ENCODE measurements at places on chromosomes 11 and 22.

DNA sequence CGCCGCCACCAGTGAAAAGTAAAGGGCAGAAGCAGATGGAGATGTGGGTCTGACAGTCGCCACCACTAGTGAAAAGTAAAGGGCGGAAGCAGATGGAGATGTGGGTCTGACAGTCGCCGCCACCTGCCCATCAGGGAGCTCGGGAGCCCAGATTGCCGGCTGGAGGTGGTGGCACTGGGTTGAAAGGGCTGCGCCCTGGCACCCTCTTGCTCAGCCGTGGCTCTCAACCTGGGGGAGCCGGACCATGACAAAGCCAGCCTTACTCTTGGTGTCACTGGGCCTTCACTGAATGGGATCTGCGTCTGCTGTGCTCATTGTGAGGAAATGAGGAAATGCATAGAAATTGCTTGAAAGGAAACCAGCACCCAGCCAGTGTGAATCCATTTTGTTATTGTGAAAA is 36.3 kb downstream of the AP2A2 start:
- no peak for DNase-seq

DNA sequence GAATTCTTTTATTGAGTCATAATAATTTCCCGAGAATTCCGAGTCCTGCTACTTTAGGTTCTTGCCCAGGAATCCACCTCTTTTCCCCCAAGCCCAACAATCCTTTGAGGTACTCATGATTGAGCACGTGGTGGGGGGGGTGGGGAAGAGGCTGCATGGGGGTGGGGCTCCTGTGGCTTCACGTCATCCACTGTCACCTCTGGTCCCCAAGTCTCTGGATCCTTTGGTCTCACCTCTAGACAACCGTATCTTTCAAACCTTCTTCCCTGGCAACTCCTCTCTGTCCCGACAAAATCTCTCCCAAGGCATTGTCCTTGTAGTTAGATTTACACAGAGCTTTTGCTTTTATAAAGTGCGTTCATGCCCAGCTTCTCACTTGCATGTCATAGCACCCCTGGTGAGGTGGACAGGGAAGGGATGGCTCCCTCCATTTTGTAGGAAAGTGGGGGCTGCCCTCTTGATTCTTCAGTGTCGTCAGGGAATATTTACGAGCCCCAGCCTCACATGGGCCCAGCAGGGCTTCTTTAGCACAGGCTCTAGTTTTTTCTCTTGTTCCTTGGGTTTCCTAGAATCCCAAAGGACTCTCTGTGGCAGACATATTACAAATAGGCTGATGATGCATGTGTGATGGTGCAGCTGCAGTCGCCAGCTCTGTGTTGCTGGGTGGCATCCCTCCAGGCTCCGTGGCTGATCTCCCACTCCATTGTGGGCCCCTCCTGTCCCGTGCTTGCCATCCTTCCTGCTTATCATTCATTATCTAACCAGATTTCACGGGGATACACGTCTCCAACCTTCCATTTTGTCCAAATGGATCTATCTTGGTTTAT is 8.4 kb downstream of the UCP3 start:
- no peak for DNase-seq

GRCh38 chr22:42500836-42501179 is 18.8 kb downstream of the RRP7A start:
- DNase-seq = no peak

DNA sequence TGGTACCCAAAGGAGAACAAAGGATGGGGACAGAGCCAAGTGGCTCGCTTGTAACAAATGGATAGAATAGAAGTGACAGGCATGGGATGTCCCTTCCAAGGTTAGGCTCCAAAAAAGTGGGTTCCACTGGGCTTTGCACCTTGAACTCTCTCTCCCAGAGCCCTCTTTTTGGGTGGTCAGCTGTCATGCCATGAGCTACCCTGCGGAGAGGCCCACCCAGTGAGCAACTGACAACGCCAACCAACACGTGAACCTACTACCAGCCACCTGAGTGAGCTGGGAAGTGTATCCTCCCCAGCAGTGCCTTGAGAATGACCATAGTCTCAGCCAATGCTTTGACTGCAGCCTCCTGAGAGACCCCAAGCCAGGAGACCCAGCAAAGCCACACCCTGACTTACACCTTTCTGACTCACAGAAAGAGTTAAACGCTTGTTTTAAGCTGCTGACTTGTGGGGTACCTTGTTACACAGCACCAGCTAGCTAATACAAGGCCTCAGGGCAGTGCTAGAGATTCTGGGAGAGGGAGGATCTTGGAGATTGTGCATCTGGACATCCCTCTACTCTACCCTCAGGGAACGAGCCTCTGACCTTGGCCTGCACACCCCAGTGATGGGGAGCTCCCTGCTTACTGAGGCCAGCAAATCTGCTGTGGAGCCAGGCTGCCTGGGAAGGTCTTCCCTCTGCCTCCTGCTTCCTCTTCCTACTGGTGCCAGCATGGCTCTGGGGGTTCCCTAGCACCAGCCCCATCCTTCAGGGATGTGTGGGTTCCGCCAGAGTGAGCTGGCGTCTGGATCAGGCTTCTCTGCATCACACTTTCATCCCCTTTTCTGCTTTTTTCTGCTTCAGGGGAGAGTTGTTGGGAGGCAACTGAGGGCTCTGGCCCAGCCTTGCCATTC is 29.1 kb upstream of the RFPL3 start:
- no peak for DNase-seq

DNA sequence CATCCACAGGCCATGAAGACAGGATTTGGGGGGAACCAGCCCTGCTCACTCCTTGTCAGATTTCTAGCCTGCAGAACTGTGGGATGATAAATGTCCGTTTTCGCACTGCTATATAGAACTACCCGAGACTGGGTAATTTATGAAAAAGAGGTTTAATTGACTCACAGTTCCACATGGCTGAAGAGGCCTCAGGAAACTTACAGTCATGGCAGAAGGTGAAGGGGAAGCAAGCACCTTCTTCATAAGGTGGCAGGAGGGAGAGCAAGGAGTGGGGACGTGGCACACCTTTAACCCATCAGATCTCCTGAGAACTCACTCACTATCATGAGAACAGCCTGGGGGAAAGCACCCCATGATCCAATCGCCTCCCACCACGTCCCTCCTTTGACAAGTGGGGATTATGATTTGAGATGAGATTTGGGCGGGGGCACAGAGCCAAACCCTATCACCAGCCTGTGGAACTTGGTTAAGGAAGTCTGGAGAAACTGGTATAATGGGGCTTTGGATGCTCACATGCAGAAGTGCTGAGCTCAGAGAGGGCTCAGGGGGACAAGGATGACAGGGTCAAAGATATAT is 50.7 kb downstream of the MYEOV start:
- DNase-seq = no peak

GRCh38 chr11:34270711-34271110 is 87.1 kb downstream of the ABTB2 start:
- no peak for DNase-seq

DNA sequence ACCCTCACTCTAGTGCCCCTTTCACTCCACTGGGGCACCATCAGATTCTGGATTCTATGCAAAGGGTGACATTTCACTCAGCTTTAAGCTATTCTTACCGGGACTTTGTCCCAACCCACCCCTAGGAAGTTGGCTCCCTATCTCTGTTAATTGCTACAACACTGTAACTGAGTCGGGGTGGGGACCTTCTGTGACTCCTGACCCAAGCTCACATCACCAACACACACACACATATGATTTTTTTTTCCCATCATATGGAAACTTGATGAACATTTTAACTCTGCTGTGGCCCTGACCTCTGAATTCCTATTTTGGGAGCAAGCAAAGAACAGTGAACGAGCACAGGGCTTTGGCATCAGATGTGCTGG is 16.6 kb downstream of the USH1C start:
- DNase-seq = no peak

All from HS-27A (cell line).